ENCODE measurements at places on chromosomes 5 and 9.

DNA sequence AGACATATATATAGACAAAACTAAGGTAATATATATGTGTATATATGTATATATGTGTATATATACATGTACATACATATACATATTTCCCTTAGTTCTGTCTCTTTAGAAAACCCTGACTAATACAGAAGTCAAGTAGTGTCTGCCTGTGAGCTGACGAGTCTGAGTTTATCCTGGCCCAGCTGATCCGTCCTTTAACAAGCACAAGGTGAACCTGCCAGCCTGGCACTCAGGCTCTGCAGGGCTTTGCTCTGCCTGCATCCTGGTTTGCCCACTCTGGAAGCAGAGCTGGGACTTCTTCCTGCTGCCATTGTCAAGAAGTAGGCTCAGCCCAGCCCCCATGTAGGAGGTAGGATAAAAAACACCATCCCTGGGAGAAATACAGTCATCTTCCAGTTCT lies 388.0 kb downstream of the ICE1 start:
- DNase-seq = no peak

- DNase-seq = no peak
Measured at GRCh38 chr5:124528838-124529237, 217.6 kb downstream of the ZNF608 start.

DNA sequence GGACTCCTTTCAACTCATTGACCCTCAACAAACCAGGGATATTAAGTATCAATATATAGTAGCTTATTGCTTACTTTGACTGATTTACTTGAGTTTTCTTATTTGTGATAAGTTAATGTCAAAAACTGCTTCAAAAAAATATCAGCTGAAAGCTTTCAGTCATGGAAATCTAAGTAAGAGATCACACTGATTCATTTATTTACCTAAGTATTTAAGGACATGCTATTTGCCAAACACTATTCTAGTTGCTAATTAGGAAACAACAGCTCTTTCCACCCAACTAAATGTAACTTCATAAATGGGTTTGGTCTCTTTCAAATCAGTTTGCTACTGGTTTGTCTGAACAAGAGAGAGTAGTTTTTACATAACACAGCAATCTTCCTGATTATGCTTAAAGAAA lies 48.2 kb downstream of the CHD1 start:
- no peak for DNase-seq

- peak; percentile 15 for DNase-seq
Measured at GRCh38 chr5:173629628-173630027, 13.2 kb upstream of the BOD1 start.

DNA sequence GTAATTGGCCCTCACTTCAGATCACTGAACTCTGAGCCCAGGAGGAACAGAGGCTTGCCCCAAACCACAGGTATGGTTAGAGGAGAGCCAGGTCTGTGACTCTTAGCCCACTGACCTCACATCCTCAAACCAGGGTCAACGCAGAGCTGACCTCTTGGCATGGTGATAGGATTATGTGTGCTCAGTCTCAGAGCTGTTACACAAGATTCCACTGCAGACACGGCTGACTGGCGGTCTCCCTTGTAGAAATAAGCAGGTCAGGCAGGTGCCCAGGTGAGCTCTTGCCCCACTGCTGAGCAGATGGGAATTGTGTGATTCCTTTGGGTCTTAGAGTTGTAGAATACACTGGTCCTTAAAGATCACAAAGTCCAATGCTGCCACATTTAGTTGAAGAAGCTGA lies 66.0 kb upstream of the PITX1 start:
- DNase-seq = no peak

- DNase-seq = peak; percentile 78
Measured at GRCh38 chr5:126449751-126450271, 26.6 kb downstream of the GRAMD2B start.
